ENCODE measurements at places on chromosomes 1 and 21.

GRCh38 chr1:241396747-241397681, 40.0 kb upstream of the RGS7 start:
- no peak for DNase-seq

GRCh38 chr1:168348146-168348709, 67.6 kb downstream of the TBX19 start:
- no peak for DNase-seq

GRCh38 chr1:91325456-91325855, 79.2 kb downstream of the HFM1 start:
- DNase-seq, result no peak

GRCh38 chr1:17014671-17015567, 3.2 kb upstream of the ATP13A2 start:
- no peak for DNase-seq

DNA sequence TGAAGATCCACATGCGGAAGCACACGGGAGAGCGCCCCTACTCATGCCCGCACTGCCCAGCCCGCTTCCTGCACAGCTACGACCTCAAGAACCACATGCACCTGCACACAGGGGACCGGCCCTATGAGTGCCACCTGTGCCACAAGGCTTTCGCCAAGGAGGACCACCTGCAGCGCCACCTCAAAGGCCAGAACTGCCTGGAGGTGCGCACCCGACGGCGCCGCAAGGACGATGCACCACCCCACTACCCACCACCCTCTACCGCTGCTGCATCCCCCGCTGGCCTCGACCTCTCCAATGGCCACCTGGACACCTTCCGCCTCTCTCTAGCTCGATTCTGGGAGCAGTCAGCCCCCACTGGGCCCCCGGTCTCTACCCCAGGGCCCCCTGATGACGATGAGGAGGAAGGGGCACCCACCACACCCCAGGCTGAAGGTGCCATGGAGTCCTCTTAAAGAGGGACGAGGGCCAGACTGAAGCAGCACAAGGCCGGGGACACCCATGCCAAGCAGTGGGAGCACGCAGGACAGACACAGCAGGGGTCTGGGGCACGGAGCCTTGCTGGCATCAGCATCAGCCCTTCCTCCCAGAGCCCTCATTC, 13.7 kb downstream of the ZBTB7B start:
- peak; percentile 56 for DNase-seq

- DNase-seq, result no peak
Observed at GRCh38 chr21:33490991-33491372, 534 bp downstream of the DNAJC28 start.

Measured in CD4-positive, alpha-beta T cell treated with Interleukin-15 for 1 hour (primary cell).